ENCODE measurements at places on chromosomes 3 and 15.

DNA sequence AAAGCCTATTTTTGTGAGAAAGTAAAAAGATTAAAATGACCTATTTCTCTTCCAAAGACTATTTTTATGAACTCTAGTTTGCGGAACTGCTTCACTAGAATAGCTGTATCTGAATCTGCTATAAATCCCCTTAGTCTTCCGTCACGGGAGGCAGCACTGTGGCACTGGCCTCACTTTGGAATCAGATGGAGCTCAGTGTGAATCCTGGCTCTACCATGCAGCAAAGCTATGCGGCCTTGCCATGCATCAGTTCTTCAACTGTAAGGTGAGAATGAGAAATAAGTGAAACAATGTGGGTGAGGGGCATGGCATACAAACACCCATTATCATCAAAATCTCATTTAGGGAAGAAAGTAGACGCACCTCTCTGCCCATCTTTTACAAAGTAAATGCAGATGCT lies 27.5 kb upstream of the CSPG5 start:
- DNase-seq: no peak

- peak; percentile 48 for DNase-seq
Observed at GRCh38 chr15:91271565-91272153, 171.6 kb downstream of the SV2B start.

DNA sequence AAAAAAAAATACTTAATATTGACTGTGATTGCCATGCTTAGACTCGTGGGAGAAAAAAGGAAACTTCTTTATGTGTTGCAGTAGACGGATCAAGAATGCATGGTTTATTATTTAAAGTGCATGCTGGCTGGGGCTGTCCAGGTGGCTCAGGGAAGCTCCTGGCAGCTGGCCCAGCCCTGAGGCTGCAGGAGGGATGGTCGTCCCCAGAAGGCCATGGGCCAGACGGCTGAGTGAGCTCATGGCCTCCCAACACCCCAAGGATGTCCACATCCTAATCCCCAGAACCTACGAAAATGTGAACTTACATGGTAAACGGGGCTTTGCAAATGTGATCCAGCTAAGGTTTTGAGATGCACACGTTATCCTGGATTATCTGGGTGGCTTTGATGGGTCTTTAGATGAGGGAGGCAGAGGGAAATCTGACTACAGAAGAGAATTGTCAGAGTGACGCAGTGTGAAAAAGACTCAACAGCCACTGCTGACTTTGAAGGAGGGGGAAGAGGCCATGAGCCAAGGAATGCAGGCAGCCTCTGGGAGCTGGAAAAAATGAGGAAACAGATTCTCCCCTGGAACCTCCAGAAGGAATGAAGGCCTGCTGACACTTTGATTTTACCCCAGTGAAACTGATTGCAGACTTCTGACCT lies 29.8 kb downstream of the ADAMTS17 start:
- no peak for DNase-seq

- DNase-seq: no peak
Observed at GRCh38 chr15:42032376-42033213, 11.8 kb upstream of the PLA2G4E start.

GRCh38 chr15:25775317-25775912 lies 87.7 kb downstream of the ATP10A start:
- DNase-seq: peak; percentile 79

GRCh38 chr3:71890356-71890931 lies 105.5 kb upstream of the PROK2 start:
- no peak for DNase-seq

GRCh38 chr15:50549326-50549725 lies 2.9 kb upstream of the USP50 start:
- no peak for DNase-seq

DNA sequence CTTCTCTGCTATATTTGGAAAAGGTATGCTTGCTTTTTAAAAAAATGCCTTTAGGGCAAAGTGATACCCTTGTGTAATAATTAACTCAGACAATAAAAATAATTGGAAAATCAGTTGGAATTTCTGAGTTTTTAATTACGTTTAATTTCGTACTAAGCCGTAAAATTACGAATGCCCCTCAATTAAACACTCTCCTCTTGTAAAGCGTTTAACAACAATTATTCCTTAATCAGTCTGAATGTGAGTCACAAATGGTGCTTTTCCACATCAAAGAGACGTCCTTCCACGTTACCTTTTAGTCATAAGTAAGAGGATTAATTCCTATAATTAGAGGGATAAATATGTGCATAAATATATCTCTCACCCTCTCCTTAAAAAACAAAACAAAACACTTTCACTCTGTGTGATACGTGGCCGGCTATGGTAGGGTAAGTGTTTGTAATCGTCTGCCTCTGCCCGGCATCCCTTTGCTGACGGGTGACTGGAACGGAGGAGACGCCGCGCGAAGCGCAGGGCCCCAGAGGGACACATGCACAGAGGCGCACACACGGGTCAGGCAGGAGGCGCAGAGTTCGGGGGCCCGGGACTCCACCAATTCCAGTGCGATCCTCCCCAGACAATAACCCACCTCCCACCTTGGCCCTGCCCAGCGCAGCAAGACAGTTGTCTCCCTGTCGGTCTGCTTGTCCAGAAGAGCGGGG lies 9.7 kb upstream of the MEIS2 start:
- no peak for DNase-seq

DNA sequence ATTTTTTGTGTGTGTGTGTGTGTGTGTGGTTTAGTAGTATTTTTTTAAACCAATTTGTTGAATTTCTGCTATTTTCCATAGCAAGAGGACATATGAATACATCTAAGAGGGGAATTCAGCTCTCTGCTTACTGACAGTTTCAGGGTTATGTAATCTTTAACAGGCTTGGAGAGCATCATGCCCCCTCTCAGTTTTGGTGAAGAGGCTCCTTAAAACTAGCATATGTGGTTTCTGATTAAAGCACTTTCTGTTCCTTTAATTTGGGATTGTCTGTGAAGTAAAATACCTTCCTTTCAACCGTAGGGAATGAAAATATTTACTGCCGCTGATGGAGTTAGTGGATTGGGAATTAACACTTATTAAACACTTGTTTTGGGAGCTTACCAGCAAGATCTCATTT lies 19.4 kb upstream of the NFKBIZ start:
- no peak for DNase-seq

DNA sequence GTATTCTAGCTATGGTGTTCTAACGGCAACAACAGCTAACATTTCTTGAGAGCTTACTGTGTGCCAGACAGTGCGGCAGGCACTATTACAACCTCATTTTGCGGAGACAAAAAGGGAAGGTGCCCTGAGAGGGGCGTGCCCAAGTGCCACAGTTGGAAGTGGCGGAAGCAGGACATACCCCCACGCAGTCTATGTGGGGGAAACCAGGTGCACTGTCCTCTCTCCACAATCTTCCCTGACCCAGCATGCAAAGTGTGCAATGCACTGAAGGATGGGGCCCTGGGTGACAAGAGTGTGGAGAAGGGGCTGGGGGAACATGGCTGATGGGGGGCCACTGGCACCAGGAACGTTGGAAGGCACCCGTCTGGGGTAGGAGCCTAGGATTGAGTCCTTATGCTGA lies 8.6 kb downstream of the ANP32A start:
- no peak for DNase-seq

DNA sequence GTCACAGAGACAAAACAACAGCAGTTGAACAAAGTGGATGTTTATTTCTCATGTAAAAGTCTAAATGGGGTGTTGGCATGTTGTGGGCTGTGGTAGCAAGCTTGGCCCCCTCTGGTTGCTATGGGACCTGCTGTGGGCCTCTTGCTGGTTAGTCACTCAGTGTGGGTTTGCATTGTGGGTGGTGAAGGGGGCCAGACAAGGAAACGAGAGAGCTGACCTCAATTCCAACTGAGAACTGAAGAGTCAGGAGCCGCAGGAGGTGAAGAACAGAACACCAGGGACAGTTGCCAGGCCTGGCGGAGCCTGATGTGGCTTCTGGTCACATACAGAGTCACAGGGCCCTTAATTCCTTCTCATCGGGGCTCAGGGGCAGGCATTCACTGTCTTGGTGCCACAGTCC lies 1.9 kb upstream of the ADPGK start:
- peak; percentile 18 for DNase-seq

GRCh38 chr15:32709295-32710033 lies 8.3 kb upstream of the GREM1 start:
- DNase-seq: no peak

- DNase-seq: no peak
Observed at GRCh38 chr3:20608054-20608738, 422.2 kb upstream of the SGO1 start.

- DNase-seq: no peak
Observed at GRCh38 chr3:71575433-71575832, 8.1 kb downstream of the FOXP1 start.

DNA sequence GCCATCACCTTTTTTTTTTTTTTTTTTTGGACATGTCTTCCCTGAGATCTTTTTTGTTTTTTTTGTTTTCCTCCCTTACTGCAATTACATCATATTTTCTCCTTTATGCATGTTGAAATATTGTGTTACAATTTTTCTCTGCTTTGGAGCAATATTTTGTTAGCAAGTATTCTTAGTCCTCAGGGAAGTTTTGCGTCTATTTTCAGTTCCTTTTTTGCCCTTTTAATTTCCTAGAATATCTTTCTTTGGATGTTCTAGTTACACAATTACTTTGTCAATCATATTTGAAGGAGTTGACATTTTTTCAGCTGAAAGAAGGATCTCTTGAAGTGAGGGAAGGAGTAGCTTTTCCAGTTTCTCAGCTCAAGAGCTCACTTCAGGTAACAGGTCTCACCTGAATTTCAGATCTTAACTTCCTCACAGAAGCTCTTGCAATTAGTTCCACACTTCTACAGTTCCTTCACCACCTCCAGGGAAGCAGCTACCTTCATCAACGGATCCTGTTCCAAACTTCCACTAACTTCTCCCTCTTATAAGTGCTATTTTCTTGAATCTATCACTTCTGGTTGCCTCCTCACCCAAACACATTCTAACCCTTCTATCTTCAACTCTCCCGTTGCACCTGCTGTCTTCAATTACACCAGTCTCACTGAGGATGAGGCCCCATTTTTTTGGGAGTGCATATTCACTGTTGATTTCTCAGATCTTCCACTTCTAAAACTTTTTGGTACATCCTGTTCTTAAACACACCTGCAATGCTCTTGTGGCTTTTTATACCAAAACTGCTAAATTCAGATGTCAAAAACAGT lies 57.8 kb upstream of the CPOX start:
- no peak for DNase-seq

GRCh38 chr3:48077815-48078214 lies 61.6 kb upstream of the MAP4 start:
- DNase-seq: peak; percentile 62

- peak; percentile 95 for DNase-seq
Observed at GRCh38 chr3:31968927-31969418, 12.1 kb downstream of the OSBPL10 start.

DNA sequence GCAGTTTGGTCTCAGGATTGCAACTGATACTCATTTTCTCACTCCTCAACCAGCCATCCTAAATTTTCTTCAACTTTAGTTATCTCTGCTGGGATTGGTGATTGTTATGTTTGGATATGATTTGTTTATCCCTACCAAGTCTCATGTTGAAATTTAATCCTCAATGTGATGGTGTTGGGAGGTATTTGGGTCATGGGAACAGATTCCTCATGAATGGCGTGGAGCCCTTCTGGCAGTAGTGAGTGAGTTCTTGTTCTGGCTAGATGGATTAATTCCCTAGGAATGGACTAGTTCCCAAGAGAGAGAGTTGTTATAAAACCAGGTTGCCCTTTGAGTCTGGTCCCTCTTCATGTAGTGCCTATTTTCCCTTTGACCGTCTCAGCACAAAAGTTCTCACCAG lies 399.9 kb downstream of the SQOR start:
- DNase-seq: peak; percentile 56

- no peak for DNase-seq
Observed at GRCh38 chr3:170410428-170411029, 8.1 kb upstream of the CLDN11 start.

GRCh38 chr3:41164777-41165176 lies 34.5 kb upstream of the CTNNB1 start:
- DNase-seq: no peak

- no peak for DNase-seq
Observed at GRCh38 chr3:177287231-177287630, 89.9 kb upstream of the TBL1XR1 start.

GRCh38 chr3:131717493-131717892 lies 214.7 kb upstream of the MRPL3 start:
- DNase-seq: no peak

GRCh38 chr15:62639432-62639831 lies 403.1 kb upstream of the TPM1 start:
- no peak for DNase-seq

DNA sequence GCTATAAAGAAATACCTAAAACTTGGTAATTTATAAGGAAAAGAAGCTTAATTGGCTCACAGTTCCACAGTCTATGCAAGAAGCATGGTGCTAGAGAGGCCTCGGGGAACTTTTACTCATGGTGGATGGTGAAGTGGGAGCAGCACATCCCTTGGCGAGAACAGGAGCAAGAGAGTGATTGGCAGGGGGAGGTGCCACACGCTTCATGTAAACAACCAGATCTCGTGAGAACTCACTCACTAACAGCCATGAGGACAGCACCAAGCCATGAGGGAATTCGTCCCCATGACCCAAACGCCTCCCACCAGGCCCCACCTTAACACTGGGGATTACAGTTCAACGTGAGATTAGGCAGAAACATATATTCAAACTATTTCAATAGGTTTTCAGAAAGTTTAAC lies 28.0 kb downstream of the GABRB3 start:
- no peak for DNase-seq

- DNase-seq: no peak
Observed at GRCh38 chr3:72860846-72861245, 12.6 kb upstream of the SHQ1 start.

GRCh38 chr3:183428447-183429211 lies at the start of gene MCF2L2:
MCF2L2 (minus strand) TSS chr3:183428619; CDS start chr3:183427977, 642 bp downstream.
- DNase-seq: no peak

DNA sequence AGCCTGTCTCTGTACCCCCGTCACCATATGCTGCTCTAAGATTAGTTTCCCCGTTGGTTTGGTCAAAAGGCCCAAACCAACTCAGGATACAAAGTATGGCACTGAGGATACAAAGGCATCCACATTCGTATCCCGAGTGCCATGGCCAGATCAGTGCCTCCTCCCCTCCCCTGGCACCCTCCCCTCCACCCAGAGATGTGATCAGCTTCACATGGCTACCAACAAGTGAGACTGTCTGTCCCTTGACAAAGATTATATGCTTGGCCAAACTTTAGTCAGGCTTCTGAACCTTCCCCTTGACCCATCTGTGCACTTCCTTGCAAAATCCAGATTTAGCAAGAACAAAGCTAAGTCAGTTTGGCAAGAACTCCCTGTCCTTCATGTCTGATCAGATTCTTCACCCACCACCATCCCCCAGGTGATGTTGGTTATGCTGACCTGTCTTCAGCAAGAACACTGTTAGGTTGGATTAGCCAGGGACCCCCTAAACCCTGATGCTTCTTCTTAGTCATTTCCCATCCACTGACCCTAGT lies 61.7 kb downstream of the KLF15 start:
- DNase-seq: no peak

- peak; percentile 63 for DNase-seq
Observed at GRCh38 chr3:151795276-151795675, 18.6 kb upstream of the AADAC start.

- no peak for DNase-seq
Observed at GRCh38 chr3:28576614-28577200, 228.1 kb upstream of the AZI2 start.

Data from HFFc6 (cell line).